Stimulated activated CD4-positive, alpha-beta T cell treated with anti-CD3 and anti-CD28 coated beads, Interleukin-15, amount 100 ng/mL, for 24 hours (primary cell): ENCODE measurements at places on chromosomes 11 and 22.

DNA sequence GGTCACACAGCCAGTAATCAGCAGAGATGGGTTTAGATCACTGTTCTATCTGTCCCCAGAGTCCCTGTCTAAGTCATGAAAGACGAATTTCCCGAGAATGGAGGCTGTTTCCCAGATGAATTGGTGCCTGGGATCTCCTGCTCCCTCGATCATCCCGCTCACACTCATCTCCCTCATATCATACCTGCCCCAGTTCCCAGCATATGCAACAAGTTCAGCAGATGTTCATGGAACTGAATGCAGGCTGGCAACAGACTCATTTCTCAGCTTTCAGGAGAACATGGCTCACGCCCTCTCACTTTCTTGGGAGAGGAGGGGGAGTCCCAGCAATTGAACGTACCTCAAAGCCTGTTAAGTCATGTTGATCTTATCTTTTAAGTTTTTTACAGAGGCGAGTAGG is 22.1 kb downstream of the CD6 start:
- DNase-seq = peak; percentile 74

DNA sequence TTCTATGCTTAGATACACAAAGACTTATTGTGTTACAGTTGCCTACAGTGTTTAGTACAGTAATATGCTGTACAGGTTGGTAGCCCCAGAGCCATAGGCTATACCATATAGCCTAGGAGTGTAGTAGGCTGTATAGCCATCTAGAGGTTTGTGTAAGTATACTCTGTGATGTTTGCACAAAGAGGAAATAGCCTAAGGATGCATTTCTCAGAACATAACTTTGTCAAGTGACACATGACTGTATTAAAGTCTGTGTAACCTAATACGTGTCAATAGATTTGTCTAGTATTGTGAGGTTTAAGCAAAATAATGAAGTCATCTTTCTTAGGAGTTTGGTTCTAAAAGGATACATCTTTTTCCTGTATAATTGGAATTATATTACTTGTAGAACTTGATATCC is 5.5 kb downstream of the ZC3H12C start:
- no peak for DNase-seq

DNA sequence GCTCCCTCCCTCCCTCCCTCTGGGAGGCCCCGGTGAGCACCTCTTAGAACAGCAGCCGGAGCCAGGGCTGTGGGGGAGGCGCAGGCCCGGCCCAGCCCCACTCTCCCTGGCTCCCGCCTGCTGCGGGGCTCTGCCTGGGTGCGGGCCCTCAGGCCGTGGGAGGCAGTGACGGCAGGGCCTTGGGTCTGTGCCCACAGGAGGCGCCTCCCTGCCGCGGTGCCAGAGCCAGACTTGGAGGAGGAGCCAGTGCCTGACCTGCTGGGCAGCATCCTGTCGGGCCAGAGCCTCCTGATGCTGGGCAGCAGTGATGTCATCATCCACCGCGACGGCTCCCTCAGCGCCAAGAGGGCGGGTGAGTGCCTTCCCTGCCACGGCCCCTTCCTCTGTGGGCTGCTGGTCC is 9.5 kb downstream of the IRF7 start:
- DNase-seq = no peak

- no peak for DNase-seq
These were observed 2.9 kb downstream of the BIRC3 start for GRCh38 chr11:102320188-102320587.

- peak; percentile 90 for DNase-seq
These were observed 950 bp downstream of the FERMT3 start for GRCh38 chr11:64207256-64208085.

GRCh38 chr11:32429477-32429876 is 5.9 kb downstream of the WT1 start:
- DNase-seq = no peak

DNA sequence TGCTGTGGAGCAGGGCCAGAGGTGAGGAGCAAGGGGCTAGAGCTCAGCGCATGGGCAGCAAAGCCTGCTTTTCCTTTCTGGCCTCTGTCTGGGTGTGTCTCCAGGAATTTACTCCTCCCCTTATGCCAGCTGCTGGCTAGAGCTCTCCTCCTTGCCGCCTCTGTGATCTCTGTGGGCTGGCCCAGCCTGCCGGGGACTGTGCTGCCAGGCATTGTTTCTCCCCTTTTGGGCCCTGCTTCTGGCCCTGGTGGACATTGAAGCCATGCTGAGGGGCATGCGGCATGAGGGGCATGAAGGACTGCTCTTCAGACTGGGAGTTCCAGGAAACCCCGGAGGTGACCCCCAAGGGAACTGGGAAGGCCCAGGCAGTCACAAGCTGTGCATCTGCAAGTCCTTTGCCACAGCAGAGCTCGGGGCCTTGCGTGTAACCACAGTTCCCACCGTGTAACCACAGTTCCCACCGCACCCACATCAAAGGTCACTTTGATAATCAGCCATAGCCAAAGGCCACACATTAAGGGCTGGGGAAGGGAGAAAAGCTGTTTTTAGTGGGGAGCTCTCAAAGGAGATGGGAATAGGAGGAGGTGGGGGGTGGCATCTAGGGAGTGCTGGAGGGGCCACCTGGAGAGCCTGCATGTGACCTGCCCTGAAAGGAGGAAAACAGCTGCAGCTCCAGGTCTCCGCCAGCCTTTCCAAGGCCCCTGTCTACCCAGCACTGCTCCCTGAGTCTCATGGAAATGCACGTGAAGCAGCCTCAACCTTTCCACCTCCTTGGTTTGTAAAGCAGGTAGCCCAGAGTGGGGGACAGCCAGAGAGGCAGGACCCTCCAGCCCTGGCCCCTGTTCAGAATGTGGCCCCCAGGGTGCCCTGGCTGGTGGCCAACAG is 62.3 kb downstream of the PPFIBP2 start:
- DNase-seq = peak; percentile 53

DNA sequence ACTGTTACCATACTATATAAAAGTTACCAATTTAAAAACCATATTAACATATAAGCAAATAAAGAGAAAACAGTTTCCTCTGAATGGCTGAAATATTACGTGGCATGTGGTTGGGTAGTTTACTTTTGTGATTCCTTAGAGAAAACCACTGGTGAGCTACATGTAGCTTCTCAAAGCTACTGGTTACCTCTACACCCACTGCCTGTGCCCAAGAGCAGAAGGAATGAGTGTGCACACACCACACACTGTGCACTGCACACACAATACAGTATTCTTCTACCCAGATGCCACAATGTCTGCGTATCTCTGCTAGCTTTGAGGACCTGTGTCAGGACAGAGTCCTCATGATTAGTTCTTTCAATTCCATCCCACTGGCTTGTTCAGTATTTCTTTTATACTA is 25.5 kb upstream of the YPEL1 start:
- DNase-seq = peak; percentile 25

- DNase-seq = no peak
These were observed 182.0 kb upstream of the ARHGAP20 start for GRCh38 chr11:110894224-110894623.

DNA sequence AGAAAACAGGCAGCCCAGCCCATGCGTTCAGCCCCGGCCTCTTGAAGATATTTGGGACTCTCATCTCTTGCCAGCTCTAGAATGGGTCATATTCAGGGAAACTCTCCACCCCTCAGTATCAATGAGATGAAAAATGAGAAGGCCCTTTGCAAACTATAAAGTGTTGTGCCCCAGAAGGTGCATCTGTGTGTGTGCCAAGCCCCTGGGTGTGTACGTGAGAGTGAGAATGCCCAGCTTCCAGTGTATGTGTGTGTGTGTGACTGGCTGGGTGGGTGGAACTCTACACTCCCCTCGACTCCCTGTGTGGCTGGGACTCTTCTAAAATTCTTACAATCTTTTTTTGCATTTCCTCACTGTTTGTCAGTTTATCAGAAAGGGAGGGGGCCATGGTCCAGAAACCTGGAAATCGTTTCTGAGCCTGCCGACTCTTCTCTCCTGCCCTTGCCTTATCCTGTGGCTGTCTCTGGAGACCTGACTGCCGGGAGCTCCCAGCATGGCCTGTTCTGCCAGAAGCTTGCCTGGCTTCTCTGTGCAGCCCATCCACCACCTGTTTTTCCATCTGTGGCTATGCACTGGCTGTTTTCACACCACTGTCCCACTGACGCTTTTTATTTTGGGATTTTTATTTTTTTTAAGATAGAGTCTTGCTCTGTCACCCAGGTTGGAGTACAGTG is 1.2 kb downstream of the P2RY6 start:
- no peak for DNase-seq

DNA sequence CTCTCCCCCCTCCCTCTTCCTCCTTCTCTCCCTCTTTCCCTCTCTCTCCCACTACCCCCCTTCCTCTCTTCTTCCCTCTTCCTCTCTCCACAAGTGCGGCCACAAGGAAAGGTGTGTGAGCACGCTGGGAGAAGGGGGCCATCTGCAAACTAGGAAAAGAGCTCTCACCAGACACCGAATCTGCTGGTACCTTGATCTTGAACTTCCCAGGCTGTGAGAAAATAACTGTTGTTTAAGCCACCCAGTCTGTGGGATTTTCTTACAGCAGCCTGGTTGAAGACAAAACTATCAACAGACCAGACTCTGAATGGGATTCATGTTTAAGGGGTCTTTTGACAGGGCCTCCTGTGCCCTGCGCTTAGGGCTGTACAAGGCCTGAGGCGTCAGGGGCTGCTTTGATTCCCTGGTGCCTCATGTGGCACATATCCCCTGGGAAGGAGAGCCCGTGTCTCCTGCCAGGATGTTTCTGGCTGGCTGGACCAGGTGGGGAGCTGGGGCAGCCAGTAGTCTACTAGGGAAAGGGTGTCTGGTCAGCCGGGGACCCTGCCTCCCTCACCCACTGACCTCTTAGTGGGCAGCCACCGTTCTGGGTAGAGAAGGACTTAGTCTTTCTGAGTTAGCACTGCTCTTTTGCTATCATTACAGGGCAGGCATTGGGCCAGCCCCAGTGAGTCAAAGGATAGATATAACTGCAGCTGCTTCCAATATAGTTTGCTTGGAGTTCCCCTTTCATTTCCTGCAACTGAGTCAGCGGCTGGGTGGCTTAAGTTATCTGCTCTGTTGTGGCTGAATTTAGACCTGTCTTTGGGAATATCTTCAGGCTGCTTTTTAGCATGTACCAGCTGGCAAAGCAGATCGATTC is 6.2 kb downstream of the PANX1 start:
- peak; percentile 62 for DNase-seq

- DNase-seq = no peak
These were observed 18.2 kb upstream of the OR10W1 start for GRCh38 chr11:58286249-58286648.

- DNase-seq = no peak
These were observed 741.7 kb downstream of the NELL1 start for GRCh38 chr11:21411104-21411503.

GRCh38 chr11:26960281-26960680 is 33.6 kb upstream of the FIBIN start:
- DNase-seq = no peak

DNA sequence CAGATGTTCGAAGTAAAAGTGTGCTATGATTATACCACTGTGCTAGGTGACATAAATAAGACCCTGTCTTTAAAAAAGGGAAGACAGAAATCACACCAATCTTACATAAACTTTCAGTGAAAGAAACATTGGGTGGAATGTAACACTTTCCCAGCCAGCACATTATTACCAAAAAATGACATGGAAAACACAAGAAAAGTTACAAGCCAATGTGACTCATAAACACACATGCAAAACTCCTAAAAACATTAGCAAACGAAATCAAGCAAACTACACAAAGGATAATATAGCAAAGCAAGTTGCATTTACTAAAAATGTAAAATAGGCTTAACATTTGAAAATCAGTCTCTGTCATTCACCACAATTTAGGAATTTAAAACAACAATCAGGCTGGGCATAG is 47.0 kb downstream of the SBF2 start:
- no peak for DNase-seq

GRCh38 chr11:6320411-6321155 is at the start of gene CAVIN3:
CAVIN3 (minus strand) TSS chr11:6320501; CDS start chr11:6320476, 25 bp downstream.
- peak; percentile 93 for DNase-seq

DNA sequence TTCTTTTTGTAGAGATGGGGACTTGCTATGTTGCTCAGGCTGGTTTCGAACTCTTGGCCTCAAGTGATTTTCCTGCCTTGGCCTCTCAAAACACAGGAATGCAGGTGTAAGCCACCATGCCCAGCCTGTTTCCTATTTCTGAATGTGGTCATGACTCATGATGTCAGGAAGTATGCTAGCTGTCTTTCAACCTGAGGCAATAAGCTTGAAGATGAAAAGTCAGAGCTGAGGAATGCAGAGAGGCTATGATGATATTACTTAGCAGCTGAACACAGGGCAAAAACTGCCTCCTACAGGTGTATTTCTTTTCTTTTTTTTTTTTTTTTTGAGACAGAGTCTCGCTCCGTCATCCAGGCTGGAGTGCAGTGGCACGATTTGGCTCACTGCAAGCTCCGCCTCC is 9.0 kb upstream of the NUCB2 start:
- peak; percentile 20 for DNase-seq

GRCh38 chr11:76253416-76253815 is 47.1 kb upstream of the WNT11 start:
- no peak for DNase-seq

- no peak for DNase-seq
These were observed 233.4 kb downstream of the INSC start for GRCh38 chr11:15347969-15348734.

DNA sequence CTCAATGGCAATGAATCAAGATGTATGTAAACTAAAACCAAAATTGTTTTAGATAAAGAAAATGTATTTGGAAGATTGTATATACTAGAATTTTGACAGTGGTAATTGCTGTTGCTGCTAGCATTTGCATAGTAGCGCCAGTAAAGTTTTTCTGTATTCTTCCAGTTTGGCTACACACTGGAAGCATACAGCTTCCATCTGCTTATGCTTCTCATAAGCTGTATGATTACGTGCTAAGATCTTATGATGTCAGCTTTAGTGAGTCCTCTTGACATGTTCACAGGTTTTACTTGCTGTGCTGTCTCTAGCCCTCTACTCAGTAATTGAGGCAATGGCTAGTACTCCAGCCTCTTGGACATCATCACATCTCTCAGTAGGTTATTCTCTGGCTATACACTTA is 256.3 kb downstream of the DDX10 start:
- DNase-seq = no peak

DNA sequence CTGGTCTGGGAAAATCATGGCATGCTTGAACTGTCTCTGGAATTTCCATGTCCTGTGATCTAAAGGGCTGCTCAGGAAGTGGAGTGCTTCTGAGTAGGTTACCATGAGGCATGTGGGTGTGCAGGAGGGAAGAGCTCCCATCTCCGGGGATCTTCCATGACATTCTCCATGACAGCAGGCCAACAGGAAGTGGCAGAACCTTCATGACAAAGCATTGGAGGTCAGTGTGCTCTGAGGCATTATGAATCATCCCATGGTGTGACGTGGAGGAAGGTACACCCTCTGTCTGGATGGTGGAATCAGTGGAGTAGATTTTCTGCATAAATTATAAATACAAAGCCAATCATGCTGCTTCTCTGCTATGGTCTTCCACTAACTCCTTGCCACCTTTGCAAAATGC is 139.6 kb upstream of the E2F8 start:
- DNase-seq = no peak
